Naive B cell (primary cell): ENCODE measurements at places on chromosomes 2 and 18. TPM values are rescaled to one million over a fixed set of nuclear protein-coding genes. Genes with fewer than 3 reads are reported as not detected.

The CAVIN2 gene
- 3.1 TPM for polyA plus RNA-seq

DNA sequence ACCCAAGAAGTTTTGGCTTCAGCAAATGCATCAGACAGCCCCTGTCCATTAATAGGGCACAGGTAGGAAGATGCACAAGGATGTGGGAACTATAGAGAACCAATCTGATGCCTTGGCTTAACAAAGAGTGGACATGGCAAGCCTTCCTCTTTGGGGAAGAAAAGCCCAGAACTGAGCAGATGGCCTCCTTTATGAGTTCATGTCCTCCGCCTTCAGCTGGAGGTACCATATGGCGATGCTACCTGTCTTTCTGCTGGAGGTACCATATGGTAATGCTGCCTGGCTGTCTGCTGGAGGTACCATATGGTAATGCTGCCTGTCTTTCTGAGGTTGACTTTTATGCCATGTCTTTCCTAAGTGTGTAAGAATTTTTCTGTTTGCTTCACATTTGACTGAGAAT is 6.0 kb downstream of the RETREG2 start:
- peaks cover 15% of the 10 kb centered on the region for H3K36me3 ChIP-seq
- peaks cover 26% of the 10 kb centered on the region for H3K4me1 ChIP-seq
- H3K27me3 ChIP-seq: no peaks in the 10 kb centered on the region
- peak overlapping the region; percentile 79 for H3K27ac ChIP-seq

DNA sequence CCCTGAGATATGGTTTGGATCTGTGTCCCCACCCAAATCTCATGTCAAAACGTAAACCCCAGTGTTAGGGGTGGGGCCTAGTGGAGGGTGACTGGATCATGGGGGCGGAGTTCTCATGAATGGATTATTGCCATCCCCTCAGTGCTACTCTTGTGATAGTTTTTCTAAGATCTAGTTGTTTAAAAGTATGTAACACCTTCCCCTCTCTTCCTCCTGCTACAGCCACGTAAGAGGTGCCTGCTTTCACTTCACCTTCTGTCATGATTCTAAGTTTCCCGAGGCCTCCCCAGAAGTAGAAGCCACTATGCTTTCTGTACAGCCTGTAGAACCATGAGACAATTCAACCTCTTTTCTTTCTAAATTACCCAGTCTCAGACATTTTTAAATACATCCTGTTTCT is 16.9 kb downstream of the PUM2 start:
- H3K4me1 ChIP-seq: peaks cover 89% of the 10 kb centered on the region
- H3K27ac ChIP-seq: peak overlapping the region; percentile 94

DNA sequence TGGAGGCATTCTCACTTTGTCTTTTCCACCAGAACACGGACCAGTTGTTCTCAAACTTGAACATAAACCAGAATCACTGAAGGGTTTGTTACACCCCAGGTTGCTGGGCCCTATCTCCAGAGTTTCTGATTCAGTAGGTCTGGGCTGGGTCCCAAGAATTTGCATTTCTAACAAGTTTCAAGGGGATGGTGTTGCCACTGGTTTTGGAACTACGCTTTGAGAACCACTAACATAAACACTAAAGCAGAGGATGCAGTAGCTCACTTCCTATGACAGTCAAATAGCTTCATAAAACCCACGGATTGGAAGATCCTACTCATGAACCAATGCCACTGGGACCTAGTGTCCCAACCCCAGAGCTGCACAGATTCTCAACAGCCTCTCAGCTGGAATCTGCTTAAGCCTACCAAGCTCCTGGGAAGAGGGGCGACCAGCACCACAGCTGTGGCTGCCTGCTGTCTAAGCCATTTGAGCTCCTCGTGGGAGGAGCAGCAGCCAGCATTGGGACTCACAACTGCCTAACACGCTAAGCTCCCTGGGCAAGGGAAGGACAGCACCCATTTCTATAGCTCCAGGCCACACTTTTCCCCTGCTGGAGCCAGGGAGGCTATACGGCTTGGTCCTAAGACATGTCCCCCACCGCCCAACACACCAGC is 62.5 kb downstream of the C1D start:
- DNase-seq: no peak
- peaks cover 12% of the 10 kb centered on the region for H3K36me3 ChIP-seq
- no peaks in the 10 kb centered on the region for H3K4me1 ChIP-seq
- no peak overlapping the region for H3K4me3 ChIP-seq
- H3K27ac ChIP-seq: no peak overlapping the region

- no peaks in the 10 kb centered on the region for H3K36me3 ChIP-seq
- no peak for DNase-seq
- H3K27me3 ChIP-seq: peaks cover 14% of the 10 kb centered on the region
- H3K4me3 ChIP-seq: no peak overlapping the region
Observed at GRCh38 chr2:216871333-216871934, 11.6 kb upstream of the TNP1 start.

- H3K27me3 ChIP-seq: no peaks in the 10 kb centered on the region
- no peaks in the 10 kb centered on the region for H3K36me3 ChIP-seq
- H3K4me3 ChIP-seq: no peak overlapping the region
- DNase-seq: no peak
- H3K4me1 ChIP-seq: no peaks in the 10 kb centered on the region
Observed at GRCh38 chr18:28458751-28459150, 281.8 kb upstream of the CDH2 start.
